Stimulated activated CD4-positive, alpha-beta T cell treated with anti-CD3 and anti-CD28 coated beads, Interleukin-12 subunit alpha, Interleukin-12 subunit beta, amount 100 ng/mL, for 4 hours (primary cell): ENCODE measurements at places on chromosomes 12 and 14.

DNA sequence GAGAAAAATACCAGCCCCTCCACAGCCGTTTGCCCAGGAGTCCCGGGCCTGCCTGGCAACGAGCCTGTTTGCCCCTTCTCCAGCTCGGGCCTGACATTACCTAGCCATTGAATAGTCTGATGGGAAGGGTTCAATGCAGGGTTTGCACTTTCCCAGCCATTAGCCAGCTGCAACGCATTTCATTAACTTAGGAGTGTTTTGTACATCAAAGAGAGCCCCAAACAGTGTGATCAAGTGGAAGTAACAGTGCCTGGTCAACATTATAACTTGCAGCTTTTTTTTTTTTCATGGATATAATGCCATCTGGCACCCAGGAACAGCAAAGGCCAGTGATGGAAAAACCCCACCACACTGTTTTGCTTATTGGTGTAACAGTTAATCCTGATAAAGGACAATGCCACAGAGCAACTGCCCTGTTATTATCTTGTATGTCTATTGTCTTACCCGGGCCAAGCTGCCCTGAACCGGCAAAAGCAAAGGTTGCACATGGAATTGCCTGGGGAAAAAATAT is 38.0 kb downstream of the BTG1 start:
- no peak for DNase-seq

DNA sequence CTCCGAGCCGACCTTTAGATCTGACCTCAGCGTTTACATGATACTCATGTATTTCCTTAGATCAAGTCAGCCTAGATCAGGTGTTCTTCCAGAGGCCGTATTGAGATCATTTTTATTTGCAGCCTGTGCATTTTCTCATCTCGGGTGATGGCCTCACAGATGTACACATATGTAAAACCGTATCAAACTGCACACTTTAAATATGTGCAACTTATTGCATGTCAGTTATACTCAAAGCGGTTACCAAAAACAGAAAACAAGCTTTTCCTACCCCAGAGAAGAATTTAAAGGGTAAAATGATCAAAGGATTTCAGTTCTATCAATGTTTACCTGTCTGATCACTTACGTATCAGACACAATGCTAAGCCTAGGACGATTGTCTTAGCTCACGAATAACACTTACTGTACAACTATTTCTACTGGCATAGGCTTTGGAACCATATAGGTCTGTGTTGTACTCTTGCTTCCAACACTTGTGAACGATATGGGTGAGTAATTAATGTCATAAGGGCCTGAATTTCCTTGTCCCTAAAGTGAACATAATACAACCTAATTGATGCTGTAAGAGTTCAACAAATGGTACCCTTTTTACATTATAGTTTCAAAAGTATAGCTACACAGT is 628 bp upstream of the LLPH start:
- no peak for DNase-seq

- DNase-seq: no peak
Observed at GRCh38 chr14:62696331-62696924, 348.8 kb downstream of the KCNH5 start.

- DNase-seq: peak; percentile 32
Observed at GRCh38 chr12:130013771-130014484, 110.1 kb upstream of the TMEM132D start.

- no peak for DNase-seq
Observed at GRCh38 chr14:47435331-47435965, 240.0 kb downstream of the MDGA2 start.

DNA sequence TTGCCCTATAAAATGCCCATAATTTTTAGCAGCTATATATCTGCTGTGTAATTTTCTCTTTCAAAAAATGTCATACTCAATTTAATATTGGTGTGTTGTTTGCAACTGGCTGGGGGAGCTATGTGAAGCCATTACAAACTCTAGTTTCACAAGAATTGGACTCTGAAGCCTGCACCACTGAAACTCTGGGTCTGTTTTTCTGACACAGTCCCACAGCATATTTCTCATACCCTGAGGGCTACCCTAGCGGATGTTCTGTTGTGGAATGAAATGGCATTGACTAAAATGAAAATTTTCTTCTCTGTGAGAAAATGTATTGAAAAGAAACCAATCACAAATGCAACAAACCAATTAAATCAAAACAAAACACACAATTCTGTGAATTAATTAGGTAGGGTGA is 284.6 kb upstream of the NPAS3 start:
- DNase-seq: no peak

- DNase-seq: no peak
Observed at GRCh38 chr14:67432050-67432564, 20.1 kb upstream of the PLEK2 start.

DNA sequence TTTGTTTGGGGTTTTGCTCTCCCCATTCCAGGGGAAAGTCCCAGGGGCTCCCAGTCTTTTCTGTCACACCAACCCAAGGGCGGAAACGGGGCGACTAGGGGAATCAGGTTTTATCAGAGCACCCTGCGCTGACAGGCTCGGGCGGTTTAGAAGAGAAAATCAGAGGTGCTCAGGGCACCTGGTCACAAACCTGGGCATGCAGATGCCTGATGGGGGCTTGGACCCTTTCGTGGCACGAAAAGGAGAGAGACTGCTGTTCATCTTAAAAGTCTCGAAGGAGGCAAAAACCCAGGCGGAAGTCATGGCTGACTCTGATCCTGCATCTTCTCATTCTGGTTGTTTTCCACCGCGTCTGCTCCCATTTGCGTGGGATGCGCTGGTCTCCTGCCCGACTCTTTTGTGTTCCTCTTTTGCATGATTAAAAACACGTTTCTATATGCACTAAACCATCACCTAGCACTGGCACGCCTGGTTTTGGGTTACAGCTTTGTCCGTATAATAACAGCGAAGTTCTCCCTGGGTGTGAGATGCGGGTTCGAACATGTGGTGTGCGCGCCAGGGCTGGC is 13.2 kb downstream of the OTX2 start:
- no peak for DNase-seq

GRCh38 chr12:100114574-100114973 is 28.1 kb downstream of the BLTP3B start:
- no peak for DNase-seq

DNA sequence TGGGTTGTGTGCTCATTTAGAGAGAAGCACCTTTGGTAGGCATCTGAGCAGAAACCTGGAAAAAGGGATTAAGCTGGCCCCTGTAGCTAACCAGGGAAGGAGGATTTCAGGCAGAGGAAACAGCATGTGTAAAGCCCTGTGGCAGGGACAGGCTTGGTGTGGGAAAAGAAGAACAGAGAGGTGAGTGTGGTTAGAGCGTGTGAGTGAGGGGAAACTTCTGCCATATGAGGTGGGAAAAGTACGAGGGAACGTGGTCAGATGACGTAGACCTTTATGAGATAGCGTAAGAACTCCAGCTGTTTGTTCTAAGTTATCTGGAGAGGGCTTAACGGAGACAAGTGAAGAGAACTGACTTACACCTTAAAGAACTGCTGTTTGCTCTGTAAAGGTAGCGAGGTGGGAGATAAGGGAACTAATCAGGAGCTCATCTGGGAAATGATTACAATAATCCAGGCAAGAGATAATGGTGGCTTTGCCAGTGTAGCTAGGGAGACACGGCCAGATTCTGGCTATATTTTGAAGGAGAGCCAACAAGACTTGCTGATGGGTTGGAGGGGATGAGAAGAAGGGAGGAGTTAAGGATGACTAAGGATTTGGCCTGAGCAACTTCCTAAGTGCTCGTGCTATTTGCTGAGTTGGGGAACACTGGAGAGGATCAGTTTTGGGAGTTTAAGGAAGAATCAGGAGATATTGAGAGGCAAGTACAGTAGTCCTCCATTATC is 234.0 kb downstream of the ETNK1 start:
- no peak for DNase-seq

DNA sequence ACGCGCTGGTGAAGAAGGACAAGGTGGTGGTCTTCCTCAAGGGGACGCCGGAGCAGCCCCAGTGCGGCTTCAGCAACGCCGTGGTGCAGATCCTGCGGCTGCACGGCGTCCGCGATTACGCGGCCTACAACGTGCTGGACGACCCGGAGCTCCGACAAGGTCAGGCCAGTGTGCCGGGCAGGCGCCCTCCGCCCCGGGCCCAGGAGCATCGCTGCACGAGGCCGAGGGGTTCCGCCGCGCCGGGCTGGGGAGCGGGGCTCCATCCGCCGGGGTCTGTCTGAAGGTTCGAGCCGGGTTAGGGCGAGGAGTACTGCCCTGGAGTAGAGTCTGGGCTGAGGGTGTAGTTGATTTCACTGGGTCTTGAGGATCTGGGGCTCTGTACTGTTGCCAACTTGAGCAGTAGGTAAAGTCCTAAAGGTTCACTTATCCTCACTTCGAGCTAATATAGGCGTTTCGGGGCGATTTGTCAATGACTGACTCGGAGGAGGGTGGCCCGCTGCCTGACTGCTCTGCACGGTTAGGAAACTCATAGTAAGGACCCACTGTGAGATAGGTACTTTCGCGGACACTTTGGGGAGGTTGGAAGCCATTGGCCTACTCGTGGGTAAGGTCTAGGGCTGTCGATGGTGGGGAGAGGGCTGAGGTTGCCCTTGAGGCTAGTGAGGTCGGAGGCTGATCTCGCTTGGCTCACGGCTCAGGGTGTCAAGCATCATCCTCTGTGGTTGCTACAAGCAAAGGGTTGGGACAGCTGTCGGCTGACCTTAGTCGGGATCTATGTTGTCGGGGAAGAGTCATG is 574 bp downstream of the GLRX5 start:
- no peak for DNase-seq

- DNase-seq: no peak
Observed at GRCh38 chr12:41019461-41019860, 168.7 kb upstream of the PDZRN4 start.

- DNase-seq: no peak
Observed at GRCh38 chr14:50335989-50336824, 24.1 kb downstream of the DMAC2L start.

DNA sequence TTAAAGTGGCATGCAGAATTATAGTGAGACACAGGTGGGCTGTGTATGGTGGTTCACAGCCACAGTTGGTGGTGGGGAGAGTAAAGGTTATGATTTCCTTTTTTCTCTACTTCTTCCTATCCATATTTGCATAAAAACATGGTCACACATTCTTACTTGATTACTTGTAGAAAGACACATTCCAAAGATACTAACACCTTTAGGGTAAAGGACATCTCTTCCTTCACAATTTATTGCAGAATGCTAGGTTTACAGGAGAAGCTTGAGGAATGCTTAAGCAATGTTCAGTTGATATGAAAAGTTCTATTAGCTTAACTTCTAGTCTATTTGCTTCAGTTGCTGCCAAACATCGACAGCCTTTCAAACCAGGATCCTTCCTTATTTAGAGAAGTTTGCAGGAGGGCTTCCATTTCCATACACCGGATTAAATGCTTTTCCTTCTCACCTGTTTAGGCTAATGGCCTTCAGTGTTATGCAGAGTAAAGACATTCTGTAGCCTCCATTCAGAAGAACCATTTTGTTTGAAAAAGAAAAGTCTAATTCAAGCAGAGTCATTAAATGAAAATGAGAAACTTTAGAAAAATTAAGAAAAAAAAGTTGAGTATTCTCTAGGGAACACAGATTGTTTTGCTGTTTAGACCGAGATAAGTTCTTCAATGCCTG is 2.6 kb upstream of the PHC1 start:
- no peak for DNase-seq

- DNase-seq: no peak
Observed at GRCh38 chr12:65362234-65363031, 84.0 kb downstream of the MSRB3 start.

DNA sequence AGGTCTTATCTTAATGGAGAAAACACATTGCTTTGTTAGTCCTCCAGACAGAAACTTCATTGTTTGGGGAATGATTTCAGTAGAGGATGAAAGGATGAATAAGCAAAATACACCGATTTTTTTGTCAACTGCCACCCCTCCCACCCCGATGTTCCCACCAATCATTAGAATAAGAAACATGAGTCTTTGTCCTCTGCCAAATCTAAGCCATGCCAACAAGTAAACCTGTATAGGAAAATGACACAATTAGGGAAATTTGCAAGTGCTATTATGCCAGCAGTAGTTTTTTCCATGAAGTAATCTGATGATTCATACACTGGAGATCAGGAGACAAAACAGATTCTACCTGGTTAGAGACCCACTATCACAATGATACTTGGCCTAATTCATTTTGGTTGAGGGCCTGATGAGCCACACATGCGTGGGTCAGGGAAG is 35.9 kb downstream of the FLRT2 start:
- no peak for DNase-seq

GRCh38 chr12:112901271-112901670 is 5.5 kb upstream of the OAS1 start:
- DNase-seq: no peak

DNA sequence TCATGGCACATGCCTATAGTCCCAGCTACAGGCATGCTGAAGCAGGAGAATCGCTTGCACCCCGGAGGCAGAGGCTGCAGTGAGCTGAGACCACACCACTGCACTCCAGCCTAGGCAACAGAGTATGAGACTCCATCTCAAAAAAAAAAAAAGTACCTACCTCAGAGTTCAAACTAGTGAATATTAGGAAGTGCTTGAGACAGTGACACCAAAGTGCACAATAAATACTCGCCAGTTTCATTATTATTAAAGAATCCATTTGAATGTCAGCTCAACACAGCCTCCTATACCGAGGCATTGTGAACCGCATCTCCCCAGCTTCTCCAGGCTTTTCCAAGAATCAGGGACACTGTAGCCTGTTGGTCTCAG is 5.0 kb downstream of the GAPDH start:
- no peak for DNase-seq

DNA sequence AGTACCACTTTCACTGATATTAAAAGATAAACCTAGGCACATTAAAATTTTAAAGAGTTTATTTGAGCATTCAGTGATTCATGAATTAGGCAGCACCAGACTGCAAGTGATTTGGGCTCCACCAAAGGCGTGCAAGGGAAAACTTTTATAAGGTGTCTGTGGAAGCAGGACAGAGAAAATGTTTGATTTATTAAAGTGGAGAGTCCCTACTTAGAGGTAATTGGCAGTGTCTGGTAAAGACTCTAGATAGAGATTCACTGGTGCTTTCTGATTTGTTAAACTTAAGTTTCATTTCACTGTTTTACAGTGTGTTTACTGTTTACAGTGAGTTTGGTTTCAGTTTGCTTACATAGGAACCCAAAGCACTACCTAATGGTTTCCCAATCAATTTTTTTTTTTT is 72.8 kb downstream of the ANKS1B start:
- no peak for DNase-seq

DNA sequence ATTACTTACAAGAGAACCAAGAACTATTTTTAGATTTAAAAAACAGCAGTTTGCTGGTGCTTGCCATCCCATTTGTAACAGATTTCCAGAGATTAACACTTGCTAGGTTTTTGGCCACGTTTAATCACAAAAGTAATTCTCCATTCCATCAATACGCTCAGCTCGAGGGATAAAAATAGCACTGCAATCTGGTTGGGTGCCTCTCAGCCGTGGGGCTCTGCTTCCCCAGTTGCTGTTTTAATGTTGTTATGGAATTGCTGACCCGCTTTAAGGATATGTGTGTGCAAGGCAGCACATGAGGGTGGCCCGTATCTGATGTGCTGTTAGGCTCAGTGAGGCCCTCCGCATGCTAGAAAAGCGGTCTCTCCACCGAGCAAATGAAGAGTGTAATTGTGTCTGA is 222.2 kb upstream of the TMEM260 start:
- no peak for DNase-seq

- DNase-seq: no peak
Observed at GRCh38 chr12:116916714-116917114, 6.0 kb downstream of the FBXW8 start.
